ENCODE measurements at places on chromosomes 7 and 10.

DNA sequence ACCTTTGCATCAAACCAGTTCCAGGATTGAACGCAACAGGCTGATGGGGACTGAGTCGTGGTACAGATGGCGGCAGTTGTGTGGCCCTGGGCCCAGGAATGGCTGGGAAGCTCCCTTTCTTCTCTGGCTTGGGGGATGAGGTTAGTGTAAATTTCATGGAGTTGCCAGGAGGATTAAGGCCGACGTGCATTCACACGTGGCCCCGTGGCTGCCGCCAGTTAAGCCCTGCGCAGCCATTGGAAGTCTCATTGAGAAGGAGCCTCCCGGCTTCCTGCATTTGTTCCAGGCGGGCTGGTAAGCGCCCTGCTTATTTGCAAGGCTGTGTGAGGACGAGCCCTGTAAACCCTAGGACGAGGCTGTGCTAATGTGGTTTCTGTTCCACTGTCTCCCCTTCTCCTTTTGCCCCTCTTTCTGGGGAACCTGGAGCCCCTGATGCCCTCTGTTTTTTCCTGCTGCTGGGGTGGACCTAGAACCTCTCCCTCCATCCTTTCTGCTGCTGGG is 174.7 kb upstream of the TNRC18 start:
- no peak for DNase-seq

DNA sequence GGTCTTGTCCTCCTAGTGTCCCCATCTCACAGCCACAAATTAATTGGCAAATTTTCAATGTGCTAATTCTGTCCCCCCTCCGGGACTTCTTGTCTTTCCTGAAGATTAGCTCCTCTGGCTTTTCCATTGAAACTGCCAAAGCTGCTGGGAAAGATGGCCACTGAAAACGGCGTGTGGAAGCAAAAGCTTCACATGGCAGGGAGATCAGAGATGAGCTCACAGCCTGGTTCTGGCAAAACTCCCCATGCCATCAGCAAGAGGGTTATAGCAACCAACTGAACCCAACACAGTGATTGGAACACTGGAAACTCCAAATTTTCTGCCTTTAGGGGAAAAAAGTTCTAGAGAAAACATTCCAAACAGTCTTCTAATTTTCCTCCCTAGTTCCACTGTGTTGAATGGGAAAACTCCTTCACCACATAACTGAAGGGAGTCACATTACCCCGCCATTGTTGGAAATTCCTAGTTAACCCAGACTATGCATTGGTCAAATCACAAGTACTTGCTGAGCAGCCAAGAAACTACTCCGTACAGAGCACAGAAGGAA is 37.0 kb downstream of the NRAP start:
- no peak for DNase-seq

GRCh38 chr10:129097776-129098330 is 369.2 kb upstream of the MGMT start:
- DNase-seq: no peak

DNA sequence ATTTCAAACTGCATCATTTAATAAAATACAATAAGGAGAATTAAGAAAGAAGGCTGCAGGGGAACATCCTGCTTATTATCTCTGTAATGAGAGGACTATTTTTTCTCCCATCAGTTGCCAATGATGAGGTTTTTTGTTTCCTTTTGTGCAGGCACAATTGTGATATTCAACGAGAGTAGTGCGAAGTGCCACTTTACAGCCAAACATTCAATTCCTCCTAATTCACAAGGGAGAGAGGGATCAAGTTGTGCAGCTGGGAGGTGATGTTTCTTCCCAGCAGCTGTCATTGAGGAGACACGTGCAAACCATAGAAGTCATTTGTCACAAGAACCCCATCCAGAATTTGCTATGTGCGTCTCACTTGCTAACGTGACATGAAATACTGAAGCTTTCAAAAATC is 81.6 kb upstream of the ICA1 start:
- no peak for DNase-seq
